Naive B cell (primary cell): ENCODE measurements at places on chromosomes 4 and X. TPM values are rescaled to one million over a fixed set of nuclear protein-coding genes. Genes with fewer than 3 reads are reported as not detected.

DDIT4L gene
- not detected for polyA plus RNA-seq

- DNase-seq, result no peak
Measured at GRCh38 chrX:33385546-33385945, 174.2 kb upstream of the DMD start.

DNA sequence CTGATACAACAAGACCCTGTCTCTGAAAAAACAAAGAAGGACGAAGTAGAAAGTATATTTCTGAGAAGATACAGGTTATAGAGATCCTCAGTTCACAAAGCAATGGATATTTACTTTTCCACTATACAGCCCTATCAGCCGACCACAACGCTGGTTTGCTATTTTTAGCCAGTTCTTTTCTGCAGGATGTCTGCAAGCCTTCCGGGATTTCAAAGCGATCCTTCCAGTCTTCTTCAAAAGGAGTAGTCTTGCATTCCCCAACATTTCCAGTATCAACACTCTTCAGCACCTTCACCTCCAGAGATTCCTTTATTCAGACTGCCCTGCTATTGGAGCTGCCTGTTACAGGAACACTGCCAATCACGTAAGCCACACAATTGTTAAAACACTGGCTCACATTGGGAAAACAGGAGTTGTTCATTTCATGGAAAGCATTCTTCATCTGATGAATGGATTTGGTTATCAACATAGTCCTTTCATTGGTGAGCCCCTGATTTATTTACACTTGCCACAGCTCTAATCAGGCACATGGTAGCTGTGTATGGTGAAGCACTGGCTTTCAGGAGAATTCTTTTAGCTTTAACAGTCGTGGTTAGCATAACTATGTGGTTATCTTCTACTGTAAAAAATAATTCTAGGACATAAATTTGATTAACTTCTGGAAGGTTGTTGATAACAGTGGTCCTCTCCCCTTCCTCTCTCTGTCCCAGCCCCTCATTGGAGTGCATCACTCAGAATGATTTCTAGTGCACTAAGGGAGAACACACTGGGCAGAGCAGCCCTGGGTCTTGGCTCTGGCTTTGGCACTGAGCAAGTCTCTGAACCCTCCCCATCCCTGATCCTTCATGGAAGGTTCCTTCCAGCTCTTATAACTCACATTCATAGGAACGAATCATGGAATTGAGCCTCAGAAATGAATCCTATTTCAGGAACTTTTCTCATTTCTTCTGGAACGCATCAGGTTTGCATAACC lies 109.9 kb upstream of the SORBS2 start:
- no peak for DNase-seq

GRCh38 chr4:78033861-78034260 lies 23.3 kb upstream of the FRAS1 start:
- DNase-seq, result no peak

DNA sequence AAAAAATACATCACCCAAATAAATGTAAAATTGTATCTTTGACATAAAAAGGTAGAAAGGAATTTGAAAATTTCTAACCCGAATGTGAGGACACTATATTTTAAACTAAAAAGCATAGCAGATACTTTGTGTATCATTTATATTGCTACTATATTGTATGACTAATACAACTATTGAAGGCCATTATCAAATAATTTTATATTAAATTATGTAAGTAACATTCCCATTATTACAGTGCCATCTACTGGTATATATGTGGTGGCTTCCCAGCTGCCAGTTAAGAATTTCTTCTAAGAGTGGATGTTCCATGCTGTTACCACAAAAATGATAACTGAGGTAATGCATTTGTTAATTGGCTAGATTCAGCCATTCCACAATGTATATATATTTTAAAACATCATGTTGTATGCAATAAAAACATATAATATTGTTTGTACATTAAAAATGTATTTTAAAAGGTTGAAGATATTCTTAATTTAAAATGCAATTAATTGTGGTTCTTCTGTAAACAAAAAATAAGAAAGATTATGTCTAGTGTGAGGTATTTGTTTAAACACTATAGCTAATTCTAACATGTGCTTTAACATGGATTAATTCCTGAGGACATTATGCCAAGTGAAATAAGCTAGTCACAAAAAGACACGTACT lies 65.3 kb downstream of the EGF start:
- DNase-seq, result no peak
